ENCODE measurements at places on chromosomes 5 and 9.

- DNase-seq: no peak
Measured at GRCh38 chr5:14234204-14234603, 91.1 kb downstream of the TRIO start.

DNA sequence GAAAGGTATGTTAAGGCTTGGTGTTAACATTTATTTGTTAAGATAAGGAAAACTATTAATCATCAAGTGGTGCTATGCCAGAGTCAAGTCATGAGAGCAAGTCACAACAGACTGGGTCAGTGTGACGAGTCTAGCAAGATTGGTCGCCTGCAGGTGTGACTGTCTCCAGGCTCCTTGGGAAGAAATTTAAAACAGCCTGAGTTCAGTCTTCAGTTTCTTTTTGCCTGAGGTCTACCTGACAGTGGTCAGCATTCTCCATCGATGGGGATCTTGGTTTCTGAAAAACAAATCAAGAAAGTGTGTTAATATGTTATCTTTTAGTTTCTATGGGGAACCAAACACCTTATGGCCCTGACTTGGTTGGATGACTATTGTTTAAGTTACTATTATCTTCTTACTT, 56.3 kb downstream of the CETN3 start:
- DNase-seq: no peak

DNA sequence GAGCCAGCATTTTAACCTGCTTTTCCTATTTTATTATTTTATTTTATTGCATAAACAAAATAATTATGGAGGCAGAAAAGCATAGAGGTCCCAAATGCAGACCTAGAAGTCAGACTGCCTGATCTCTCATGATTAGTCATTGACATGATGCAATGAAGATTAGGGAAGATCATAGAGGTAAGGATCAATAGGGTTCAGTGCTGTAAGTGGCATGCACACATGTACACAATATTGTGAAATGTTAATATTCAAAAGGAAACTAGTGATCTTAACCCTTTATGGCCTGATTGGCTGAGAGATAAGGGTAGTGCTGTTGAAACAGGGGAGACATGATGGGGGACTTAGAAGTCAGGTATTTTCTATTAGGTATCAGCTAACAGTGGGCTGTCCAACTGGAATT, 1.1 kb upstream of the FRRS1L start:
- DNase-seq: no peak

DNA sequence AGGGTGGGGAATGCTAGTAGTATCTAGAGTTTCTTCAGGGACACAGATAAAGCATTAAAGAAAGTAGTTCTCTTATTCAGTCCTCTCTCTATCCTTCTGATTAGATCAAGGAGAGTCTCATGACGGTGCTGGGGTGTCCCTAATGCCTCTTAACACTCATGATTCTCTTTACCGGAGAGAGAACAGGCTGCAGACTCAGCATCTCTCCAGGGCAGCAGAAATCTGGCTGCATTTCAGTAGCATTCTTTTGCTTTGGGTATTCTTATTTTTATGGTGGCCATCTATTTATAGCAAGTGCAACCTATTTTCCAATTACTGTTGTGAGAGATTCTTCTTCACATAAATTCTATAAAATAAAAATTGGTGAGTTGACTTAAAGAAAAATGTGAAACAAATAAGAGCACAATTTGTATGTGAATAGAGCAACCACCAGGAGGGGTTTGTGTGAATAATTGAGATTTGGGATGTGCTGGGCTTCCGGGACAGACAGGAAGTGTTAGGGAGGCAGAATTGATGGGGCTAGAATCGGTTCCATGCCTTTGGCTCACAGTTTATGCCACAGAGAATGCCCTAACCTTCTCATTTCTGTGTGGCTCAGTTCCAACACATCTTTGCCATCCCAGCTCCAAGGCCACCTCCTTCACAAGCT, 23.8 kb upstream of the BOD1 start:
- no peak for DNase-seq

DNA sequence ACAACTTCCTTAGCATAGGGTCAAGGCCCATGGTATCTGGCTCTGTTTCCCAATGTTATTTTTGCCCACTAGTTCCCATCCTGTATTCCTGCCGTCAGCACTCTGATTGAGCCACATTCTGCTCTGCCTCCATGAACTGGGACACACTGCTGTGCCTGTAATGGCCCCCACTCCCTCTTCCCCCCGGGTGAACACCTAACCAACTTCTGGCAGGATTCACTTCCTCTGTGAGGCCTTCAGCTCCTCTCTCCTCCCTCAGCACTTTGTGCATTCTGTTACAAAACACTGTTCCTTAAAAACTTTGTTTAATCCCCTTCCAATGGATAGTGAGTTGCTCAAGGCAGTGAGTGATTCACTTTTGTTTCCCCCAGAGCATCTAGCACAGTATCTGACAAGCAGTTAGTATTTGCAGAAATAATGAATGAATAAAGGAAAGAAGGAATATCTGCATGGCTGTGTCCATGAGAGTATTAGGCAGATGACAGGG, 183.6 kb downstream of the EFNA5 start:
- DNase-seq: no peak

- DNase-seq: no peak
Measured at GRCh38 chr9:15248081-15248480, 58.9 kb downstream of the TTC39B start.

DNA sequence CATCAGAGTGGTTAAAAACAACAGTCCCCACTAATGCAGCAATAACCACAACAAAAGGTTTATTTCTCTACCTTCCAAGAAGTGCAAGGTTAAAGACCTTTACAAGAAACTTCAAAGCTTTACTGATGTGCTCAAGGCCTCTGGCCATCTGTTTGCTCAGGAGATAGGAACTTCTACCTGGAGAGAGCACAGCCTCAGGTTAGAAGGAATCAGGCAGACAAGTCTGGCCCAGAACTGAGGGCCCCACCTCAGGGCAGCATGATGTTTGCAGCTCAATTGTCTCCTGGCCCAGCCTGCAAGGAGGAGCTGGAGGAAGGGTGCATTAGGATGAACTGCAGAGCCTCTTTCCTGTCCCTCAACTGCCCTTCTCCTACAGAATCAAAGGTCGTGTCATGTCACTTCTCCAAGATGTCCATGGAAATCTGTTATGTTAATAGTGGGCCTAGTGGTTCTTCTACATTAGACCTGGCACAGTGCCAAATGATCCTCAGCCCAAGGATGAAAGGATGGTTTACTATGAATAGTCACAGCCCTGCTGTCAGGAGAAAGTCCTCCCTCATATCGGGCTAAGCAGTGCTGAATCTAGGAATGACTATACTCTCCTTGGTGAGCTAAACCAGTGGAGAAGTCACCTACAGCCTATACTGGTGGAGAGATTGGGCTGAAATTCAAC, 98.9 kb upstream of the NTRK2 start:
- no peak for DNase-seq

- no peak for DNase-seq
Measured at GRCh38 chr9:69019808-69020207, 5.9 kb upstream of the PRKACG start.

GRCh38 chr5:65022932-65023331, 254.2 kb downstream of the CWC27 start:
- no peak for DNase-seq

GRCh38 chr5:171865471-171865870, 79.9 kb downstream of the SMIM23 start:
- no peak for DNase-seq

GRCh38 chr5:67065237-67065636, 131.4 kb downstream of the CD180 start:
- DNase-seq: no peak

GRCh38 chr9:37119360-37119759, 1.0 kb upstream of the ZCCHC7 start:
- no peak for DNase-seq

GRCh38 chr9:127122176-127123063, at the start of gene ANGPTL2:
Gene ANGPTL2 (minus strand): TSS chr9:127122635. CDS start chr9:127108731, 13,904 bp downstream.
- DNase-seq: no peak

- DNase-seq: no peak
Measured at GRCh38 chr5:1502046-1502736, 21.6 kb downstream of the LPCAT1 start.

GRCh38 chr9:19551124-19551929, 142.5 kb downstream of the ACER2 start:
- no peak for DNase-seq

- DNase-seq: no peak
Measured at GRCh38 chr5:95448789-95449188, 57.6 kb downstream of the FAM81B start.

GRCh38 chr9:134395002-134395517, 68.8 kb downstream of the RXRA start:
- DNase-seq: no peak

- DNase-seq: no peak
Measured at GRCh38 chr9:106769331-106769730, 93.6 kb upstream of the ZNF462 start.

DNA sequence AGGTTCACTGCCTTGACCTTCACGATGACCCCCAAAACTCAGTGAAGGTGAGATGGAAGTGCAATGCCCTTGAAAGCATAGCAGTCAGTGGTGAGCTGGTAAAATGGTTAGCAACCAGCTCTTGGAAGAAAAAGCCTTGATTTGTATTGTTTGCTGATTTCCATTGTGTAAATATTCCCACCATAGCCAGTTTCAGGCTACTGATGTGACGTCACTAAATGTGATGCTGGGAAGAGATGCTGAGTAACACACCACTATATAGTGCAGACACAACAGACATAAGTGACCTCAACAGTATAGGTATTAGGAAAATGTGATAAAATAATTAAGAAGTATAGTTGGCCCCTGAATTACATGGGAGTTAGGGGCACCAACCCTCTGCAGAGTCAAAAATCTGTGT, 31.1 kb downstream of the GZMK start:
- DNase-seq: no peak

DNA sequence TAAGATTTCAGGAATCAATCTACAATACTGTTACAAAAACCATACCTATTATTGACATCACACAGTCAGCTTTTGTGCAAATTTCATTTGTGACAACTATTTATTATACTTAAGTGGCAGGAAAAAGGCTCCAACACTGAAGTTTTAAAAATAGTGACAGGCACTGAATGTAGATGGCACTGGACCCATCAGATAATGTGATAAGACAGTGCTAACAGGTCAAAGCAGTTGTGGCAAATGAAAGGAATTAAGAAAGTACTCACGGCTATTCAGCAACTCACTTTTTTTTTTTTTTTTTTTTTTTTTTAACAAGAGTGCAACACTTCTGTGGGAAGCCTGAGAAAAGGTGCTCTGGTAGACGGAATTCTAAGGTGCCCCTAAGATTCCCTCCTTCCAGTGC, 115.0 kb upstream of the MEF2C start:
- no peak for DNase-seq

- no peak for DNase-seq
Measured at GRCh38 chr5:118486647-118487225, 501.6 kb downstream of the DTWD2 start.

- DNase-seq: no peak
Measured at GRCh38 chr9:135827866-135828580, 79.3 kb downstream of the CAMSAP1 start.

DNA sequence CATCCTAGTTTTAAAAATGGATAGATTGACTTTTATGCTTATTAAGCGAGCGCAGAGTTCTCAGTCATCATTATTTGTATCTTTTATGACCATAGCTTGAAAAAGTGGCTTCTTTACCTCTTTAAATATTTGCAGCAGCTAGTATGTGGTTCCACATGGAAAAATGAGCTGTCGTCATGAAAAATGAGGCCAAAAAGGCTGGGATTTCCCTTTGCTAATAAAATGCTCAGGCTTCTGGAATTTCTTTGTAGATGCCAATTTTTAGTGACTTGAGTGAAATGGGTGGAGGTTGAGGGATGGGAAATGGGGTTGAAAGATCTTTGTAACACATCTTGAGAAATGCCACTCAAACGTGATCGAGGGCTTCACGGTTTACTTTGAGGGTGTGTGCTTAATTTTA, 35.2 kb downstream of the RAI14 start:
- no peak for DNase-seq

- DNase-seq: no peak
Measured at GRCh38 chr5:73327908-73328455, 120.6 kb downstream of the FOXD1 start.

DNA sequence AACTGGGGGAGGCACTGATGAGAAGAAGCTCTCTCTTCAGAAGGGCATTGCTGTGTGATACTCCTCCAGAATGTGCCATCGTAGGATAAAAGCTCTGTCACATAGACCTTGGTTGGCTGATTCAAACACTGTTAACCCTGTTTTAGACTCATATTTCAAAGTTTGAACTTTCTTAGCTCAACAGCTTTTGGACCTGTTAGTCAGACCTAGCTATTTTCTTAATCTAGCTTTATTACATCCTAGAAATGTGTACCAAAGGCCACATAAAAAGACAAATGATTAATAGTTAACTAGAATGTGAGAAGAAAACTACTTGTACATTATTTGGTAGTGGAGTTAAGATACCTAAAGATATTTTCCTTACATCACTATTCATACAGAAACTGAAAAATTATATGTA, 4.3 kb downstream of the RHOBTB3 start:
- no peak for DNase-seq

DNA sequence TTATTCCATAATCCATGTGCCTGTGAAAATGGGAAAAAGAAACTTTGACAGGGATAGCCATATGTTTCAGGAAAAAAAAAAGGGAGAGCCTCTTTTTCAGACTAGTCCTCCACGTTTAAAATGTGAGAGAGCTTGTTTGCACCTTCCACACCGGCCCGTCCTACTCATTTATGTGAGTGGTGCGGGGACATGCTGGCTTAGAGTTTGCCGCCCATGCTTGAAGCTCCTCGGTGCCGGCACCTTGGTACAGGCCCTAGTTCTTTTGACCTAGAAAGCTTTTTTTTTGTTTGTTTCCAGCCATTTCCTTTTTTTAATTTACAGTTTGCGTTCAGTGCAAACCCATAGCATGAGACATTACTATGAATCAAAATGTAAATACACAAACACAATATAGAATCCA, 27.8 kb downstream of the PSAT1 start:
- DNase-seq: no peak

DNA sequence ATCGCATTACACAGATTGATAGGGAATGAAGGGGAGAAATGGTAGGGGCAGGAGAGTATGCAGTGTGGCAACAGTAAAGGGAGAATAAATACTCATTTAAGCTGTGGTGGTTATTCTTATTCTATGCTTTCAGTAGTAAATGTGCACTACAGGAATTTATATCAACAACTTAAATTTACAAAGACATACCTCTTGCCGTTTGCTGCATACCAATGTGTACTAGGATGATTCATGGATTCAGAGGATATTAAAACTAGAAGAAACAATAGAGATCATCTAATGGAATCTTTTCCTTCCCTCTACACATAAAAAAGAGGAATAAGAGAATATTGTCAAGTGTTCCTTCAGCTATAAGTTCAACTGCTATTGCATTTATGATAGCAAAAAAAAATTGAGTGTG, 103.3 kb upstream of the RASA1 start:
- DNase-seq: no peak

GRCh38 chr9:16132513-16132912, 579.7 kb downstream of the CCDC171 start:
- no peak for DNase-seq

DNA sequence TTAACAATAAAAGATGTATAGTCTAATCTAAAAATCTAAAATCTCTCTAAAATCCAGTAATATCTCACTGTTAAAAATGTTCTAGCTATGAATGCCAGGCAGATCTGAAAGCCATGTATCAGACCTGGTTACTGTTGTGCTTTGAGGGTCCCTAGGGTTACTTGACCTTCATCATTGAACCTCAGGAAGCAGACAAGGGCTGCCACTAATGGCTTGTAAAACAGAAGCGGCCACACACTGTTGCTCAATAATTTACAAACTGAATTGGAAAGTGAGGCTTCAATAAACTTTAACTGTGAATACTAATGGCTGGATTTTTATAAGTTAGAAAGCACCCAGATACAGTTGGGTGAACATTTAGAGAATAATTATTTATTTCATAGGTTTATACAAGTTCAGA, 198.0 kb upstream of the RPS23 start:
- no peak for DNase-seq

GRCh38 chr5:111454198-111454622, 58.1 kb downstream of the STARD4 start:
- no peak for DNase-seq
